Activated naive CD8-positive, alpha-beta T cell treated with anti-CD3 and anti-CD28 coated beads, Interleukin-2, amount 10 ng/mL, durations not matched to agents 7 days and 5 days (primary cell): ENCODE measurements at places on chromosomes 1 and 21. TPM values are rescaled to one million over a fixed set of nuclear protein-coding genes. Genes with fewer than 3 reads are reported as not detected.

Gene IL19
- total RNA-seq = not detected

Gene EPS8L3
- total RNA-seq = not detected

Gene UMODL1
- 0.30 TPM for total RNA-seq

Gene RRAGC
- total RNA-seq = 16.3 TPM

Gene KRTAP19-7
- not detected for total RNA-seq

Gene TRAF3IP3
- 403 TPM for total RNA-seq

Gene PODN
- not detected for total RNA-seq

Gene FLG
- not detected for total RNA-seq

Gene ZNF648
- total RNA-seq = not detected

Gene PGLYRP3
- not detected for total RNA-seq

Gene FAM72B
- total RNA-seq = 23.9 TPM

Gene ITLN2
- total RNA-seq = not detected

Gene CYP4B1
- total RNA-seq = not detected

Gene C1orf167
- total RNA-seq = not detected

Gene FBXO2
- total RNA-seq = 6.2 TPM

Gene NBPF10
- total RNA-seq = 1.5 TPM

Gene TMEM81
- 3.9 TPM for total RNA-seq

Gene WNT3A
- not detected for total RNA-seq

Gene SERPINC1
- not detected for total RNA-seq
